ENCODE measurements at places on chromosomes 11 and 22.

DNA sequence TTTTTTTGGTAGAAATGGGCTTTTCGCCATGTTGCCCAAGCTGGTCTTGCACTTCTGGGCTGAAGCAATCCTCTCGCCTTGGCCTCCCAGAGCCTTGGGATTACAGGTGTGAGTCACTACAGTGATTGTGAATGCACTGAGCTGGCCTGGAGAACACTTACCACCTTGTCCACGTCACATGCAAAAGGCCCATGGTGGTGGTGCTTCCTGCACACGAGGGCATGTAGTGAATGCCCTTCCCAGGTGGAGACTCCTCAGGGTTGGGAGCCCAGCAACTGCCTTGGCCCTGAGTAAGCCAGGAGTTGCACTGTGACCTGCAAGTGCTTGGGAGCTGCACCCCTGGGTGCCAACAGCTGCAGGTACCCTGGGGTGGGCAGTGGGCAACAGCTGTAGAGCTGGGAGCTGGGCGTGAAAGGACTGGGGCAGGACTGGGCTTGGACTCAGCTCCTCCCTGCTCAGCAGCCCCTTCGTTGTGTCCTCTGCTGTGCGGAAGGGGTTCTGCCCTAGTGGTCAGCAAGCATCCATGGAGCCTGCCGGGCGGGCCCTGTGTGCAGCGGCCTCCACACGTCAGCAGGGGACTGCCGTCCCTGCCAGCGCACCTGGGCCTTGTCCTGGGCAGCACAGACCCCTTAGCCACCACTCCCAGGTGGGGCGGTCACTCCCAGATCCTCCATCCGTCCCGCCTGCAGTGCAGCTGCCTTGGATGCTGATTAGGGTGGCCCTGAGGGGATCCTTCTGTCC is 9.3 kb upstream of the ADORA2A start:
- no peak for DNase-seq

GRCh38 chr11:15059132-15059915 is 14.1 kb upstream of the CALCB start:
- no peak for DNase-seq

- no peak for DNase-seq
Measured at GRCh38 chr22:41320416-41321240, 19.3 kb downstream of the ZC3H7B start.

DNA sequence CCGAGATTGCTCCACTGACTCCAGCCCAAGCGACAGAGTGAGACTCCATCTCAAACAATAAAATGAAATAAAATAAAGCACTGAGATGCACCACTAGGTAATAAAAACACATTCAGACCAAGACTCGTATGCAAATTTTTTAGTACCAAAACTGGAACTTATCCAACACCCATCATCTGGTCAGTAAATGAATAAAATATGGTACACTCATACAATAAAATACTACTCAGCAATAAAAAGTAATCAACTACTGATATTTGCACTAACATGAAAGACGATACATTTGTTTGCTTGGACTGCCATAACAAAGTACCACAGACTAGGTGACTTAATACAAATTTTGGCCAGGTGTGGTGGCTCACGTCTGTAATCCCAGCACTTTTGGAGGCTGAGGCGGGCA is 17.8 kb upstream of the POLD3 start:
- no peak for DNase-seq

DNA sequence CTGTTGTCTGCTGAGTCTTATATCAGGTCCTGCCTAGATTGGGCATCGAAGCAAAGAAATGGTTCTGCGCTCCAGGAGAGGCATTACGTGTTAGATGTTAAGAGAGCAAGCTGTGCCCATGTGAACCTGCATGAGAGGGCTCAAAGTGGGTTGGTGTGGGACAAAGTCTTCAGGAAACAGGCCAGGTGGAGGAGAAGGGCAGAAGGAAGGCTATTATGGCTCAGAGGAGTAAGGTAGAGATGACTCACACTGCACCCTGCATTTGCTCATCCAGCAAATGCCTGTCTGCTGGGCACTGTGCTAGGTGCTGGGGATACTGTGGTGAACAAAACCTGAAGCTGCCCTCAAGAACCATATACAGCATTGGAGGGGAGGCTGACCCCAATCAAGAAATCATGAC is 5.8 kb downstream of the USP35 start:
- DNase-seq: no peak

DNA sequence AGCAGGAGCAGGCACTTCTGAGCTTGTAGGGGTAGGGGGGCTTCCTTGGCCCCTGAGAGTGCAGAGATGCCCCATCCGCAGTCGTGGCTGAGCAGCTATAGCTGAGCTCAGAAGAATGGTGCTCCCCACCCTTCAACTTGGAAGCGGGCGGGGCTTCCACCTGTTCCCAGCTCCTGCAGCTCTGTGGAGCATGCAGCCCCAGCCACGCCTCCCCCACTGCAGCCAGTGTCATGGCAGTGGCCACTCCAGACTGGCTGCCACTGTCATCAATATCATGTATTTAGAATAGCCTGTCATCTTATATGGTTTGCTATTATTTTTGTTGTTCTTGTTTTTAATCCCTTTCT is 213.1 kb downstream of the LRRC4C start:
- DNase-seq: no peak

GRCh38 chr11:86538223-86538548 is 134.2 kb downstream of the ME3 start:
- DNase-seq: no peak

Measured in mesendoderm (in vitro differentiated cells).